ENCODE measurements at places on chromosomes 5 and 9.

DNA sequence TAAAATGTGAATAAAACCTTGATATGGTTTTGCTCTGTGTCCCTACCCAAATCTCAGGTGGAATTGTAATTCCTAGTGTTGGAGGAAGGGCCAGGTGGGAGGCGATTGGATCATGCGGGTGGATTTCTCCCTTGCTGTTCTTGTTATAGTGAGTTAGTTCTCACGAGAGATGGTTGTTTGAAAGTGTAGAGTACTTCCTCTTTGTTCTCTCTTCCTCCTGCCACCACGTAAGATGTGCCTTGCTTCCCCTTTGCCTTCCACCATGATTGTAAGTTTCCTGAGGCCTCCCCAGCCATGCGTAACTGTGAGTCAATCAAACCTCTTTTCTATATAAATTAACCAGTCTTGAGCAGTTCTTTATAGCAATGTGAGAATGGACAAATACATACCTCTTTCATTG lies 34.9 kb downstream of the TARS1 start:
- no peak for DNase-seq

- DNase-seq = no peak
Observed at GRCh38 chr9:38358390-38359296, 33.9 kb upstream of the ALDH1B1 start.

- no peak for DNase-seq
Observed at GRCh38 chr5:172150514-172151425, 37.3 kb downstream of the STK10 start.

- peak; percentile 73 for DNase-seq
Observed at GRCh38 chr5:140969880-140970279, 3.6 kb downstream of the PCDHAC2 start.

GRCh38 chr9:29203244-29203930 lies 1630.1 kb upstream of the C9orf72 start:
- DNase-seq = no peak

DNA sequence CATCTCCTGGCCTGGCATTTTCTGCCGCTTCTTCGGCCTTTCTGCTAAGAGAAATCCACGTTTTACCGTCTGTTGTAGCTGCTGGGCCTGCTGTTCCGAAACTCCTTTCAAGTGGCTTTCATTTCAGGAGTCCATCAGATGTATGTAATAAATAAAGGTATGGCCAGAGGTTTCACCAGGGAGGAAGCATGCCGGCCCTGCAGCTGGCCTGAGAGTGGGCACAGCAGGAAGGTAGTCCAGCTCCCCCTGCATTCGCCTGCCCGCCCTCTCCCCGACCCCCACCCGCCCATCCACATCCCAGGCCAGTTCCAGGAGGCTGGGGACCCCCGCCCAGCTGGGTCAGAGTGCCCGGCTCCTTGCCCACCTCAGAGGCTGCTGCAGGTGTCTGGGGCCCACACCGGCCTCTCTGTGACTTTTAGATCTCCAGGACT lies 46.4 kb upstream of the EXOC3 start:
- no peak for DNase-seq

GRCh38 chr9:92737216-92737606 lies 27.4 kb downstream of the BICD2 start:
- no peak for DNase-seq
